ENCODE measurements at places on chromosomes 12 and 14.
A peak's percentile ranks its signal among the peaks of the same experiment; 100 is the strongest.

DNA sequence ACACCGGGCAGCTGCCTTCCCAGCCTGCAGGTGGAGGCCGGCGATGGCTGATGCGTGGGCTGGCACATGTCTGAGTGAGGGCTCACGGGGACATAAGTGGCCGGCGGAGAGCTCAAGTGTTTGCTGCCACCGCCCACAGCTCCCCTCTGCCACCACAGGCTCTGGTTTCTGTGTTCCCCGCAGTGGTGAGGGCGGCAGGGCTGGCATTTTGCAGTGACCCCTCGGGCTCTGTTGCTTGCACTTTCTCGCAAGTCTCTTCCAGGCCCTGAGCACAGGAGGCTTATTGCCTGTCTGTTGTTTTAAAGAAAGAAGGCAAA lies 271.0 kb upstream of the RTL1 start:
- H3K36me3 ChIP-seq: no peaks in the 10 kb centered on the region
- no peak overlapping the region for H3K4me3 ChIP-seq
- no peak overlapping the region for H3K27ac ChIP-seq
- no peaks in the 10 kb centered on the region for H3K27me3 ChIP-seq
- no peak for DNase-seq
- H3K4me1 ChIP-seq: no peaks in the 10 kb centered on the region

- H3K27me3 ChIP-seq: peaks cover 19% of the 10 kb centered on the region
- H3K4me1 ChIP-seq: peaks cover 59% of the 10 kb centered on the region
- DNase-seq: peak; percentile 47
- H3K27ac ChIP-seq: no peak overlapping the region
- H3K36me3 ChIP-seq: no peaks in the 10 kb centered on the region
Measured at GRCh38 chr14:73245480-73246325, 8.4 kb downstream of the PAPLN start.

DNA sequence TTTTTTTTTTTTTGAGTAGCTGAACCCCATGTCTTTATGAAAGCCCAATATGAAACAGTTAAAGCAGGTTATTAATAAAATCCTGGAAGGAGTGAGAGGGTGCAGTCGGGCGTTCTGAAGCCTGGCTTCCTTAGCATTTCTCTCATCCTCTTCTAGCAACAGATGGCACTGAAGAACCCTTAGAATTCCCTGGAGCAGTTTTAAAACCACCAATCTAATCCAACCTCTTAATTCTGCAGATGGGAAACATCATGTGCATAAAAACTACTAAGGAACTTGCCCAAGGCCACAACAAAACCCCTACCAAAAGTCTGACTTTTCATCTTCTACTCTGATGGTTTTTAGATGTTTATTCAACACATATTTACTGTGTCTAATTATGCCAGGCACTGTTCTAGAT lies 25.2 kb downstream of the PRDM4 start:
- peaks cover 55% of the 10 kb centered on the region for H3K36me3 ChIP-seq
- no peaks in the 10 kb centered on the region for H3K27me3 ChIP-seq
- H3K4me3 ChIP-seq: peak overlapping the region; percentile 56
- H3K4me1 ChIP-seq: peaks cover 57% of the 10 kb centered on the region

GRCh38 chr14:76920331-76921087 lies 94.3 kb downstream of the LRRC74A start:
- peaks cover 13% of the 10 kb centered on the region for H3K27me3 ChIP-seq
- no peak for DNase-seq

DNA sequence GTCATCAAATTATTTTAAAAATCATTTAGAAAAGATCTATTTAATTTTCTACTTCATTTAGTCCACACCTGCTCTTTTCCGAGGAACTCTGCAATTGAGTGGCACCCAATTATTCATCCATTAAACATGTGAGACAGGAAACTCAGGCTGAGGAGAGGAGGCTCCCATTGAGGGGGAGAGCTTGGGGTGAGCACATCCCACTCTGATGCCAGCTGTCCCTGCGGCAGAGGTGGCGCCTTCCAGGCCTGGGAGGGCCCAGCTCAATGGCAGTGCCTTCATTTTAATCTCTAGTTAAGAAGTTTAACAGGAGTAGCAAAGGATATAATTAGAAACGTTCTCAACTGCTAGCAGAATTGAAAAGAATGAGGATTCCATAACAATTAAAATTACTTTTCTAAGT lies 92.0 kb downstream of the ITPR2 start:
- no peak overlapping the region for H3K27ac ChIP-seq
- peaks cover 34% of the 10 kb centered on the region for H3K36me3 ChIP-seq
- peaks cover 25% of the 10 kb centered on the region for H3K4me1 ChIP-seq
- H3K27me3 ChIP-seq: no peaks in the 10 kb centered on the region

DNA sequence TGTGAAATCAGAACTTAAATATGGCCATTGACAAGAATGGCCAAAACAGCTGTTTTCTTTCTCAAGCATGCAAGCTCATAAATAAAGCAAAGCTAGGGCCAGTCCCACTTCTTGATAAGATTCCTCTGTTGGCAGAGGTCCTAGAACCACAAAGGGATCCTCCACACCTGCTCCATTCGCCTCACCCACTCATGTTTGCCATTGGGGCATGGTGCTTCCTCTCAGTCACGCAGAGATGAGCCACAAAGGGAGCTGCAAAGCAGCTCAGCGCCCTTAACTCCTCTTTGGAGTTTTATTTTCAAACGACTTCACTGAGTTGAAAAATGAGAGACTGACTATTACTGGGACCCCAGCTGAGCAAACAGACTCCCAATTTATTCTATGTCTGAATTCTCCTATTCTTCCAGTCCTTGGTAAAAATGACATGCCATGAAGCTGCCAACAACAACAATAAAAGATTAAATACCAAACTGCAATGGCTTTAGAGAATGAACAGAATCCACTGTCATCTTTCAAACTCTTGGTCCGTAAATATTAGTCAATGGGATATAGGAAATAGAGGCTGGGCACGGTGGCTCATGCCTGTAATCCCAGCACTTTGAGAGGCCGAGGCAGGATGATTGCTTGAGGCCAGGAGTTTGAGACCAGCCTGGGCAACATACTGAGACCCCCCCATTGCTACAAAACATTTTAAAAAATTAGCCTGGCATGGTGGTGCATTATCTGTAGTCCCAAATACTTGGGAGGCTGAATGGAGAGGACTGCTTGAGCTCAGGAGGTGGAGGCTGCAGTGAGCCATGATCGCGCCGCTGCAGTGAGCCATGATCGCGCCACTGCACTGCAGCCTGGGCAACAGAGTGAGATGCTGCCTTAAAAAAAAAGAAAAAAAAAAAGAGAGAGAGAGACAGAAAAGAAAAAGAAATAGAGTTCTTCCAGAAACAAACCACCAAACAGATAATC lies 16.4 kb downstream of the MANSC1 start:
- H3K27me3 ChIP-seq: peaks cover 17% of the 10 kb centered on the region
- no peak overlapping the region for H3K27ac ChIP-seq
- no peak overlapping the region for H3K4me3 ChIP-seq
- DNase-seq: no peak

- H3K27me3 ChIP-seq: no peaks in the 10 kb centered on the region
- no peak for DNase-seq
- H3K4me1 ChIP-seq: no peaks in the 10 kb centered on the region
- H3K27ac ChIP-seq: no peak overlapping the region
- no peaks in the 10 kb centered on the region for H3K36me3 ChIP-seq
Measured at GRCh38 chr14:28077021-28077420, 689.6 kb upstream of the FOXG1 start.

- H3K4me3 ChIP-seq: no peak overlapping the region
- H3K27ac ChIP-seq: no peak overlapping the region
- H3K4me1 ChIP-seq: peaks cover 4% of the 10 kb centered on the region
- peaks cover 6% of the 10 kb centered on the region for H3K27me3 ChIP-seq
Measured at GRCh38 chr12:65907513-65907912, 83.2 kb downstream of the HMGA2 start.

DNA sequence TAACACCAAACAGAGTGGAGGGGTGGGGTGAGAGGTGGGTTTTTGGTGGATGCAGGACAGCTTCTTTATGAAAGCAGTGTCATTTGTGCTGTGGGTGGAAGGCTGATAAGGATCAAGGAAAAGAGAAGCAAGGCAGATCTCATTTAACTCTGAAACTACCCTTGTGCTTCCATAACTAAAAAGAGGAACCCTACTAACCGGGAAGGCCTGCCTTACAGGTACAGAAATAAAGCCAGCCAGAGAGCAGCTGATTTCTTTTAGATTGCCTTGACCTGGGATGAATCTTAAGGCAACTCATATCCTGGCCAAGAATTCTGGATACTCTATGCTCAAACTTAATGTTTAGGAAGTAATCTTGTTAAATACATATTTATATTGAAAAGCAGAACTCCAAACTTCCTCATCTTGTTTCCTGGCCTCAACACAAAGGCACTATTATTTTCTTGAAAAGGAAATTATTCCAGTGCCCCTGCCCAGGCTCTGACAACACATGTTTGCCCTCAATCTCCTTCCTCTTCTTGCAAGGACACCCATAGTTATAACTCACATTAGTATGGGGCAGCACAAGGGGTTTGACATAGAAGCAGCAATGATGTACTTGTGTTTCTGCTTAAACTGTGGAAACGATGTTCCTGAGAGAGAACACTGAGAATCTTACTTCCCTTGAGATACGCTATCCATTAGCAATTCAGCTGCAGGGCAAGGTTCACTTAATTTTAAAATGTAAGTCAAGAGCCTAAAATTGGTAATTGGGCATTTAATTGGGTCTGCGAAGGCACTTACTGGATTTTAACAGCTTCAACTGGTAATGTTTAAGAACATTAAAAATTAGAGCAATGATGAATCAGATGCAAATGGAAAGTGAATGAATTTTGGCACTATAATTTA lies 173.7 kb downstream of the STXBP6 start:
- peaks cover 2% of the 10 kb centered on the region for H3K4me1 ChIP-seq
- H3K36me3 ChIP-seq: no peaks in the 10 kb centered on the region
- H3K27ac ChIP-seq: no peak overlapping the region
- H3K4me3 ChIP-seq: no peak overlapping the region
- H3K27me3 ChIP-seq: peaks cover 8% of the 10 kb centered on the region

DNA sequence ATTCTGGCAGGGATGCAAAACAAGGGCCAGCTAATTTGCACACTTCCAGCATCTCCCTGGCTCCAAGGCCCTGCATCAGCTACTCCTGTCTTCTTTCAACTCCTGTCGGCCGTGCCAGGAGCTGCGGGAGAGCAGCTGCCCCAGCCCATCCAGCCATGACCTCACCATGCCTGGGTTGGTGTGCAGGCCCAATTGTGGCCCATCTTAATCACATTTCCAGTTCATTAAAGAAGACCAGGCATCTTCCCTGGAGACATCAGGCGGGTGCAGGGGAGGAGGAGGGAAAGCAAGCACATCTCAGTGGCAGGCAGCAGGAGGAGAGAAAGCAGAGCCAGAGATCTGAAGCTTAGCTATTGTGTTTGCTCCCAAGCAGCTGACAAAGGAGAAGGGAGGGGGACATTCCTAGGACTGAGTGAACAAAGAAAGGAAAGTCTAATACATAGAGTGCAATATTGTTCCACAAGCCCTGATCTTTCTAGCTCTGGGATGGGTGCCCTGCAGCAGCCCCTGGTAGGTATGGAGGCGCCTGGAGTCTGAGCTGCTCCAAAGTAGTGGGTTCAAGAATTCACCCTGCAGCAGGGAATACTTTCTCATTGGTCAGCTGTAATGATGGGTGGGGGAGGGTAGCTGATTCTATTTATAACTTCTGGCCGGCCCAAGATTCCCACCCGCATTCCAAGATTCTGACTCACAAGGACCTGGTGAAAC lies 40.1 kb downstream of the VWF start:
- H3K27ac ChIP-seq: no peak overlapping the region
- peaks cover 12% of the 10 kb centered on the region for H3K27me3 ChIP-seq
- H3K36me3 ChIP-seq: no peaks in the 10 kb centered on the region
- no peak overlapping the region for H3K4me3 ChIP-seq
- DNase-seq: no peak
- no peaks in the 10 kb centered on the region for H3K4me1 ChIP-seq

GRCh38 chr12:62290846-62291245 lies 30.6 kb downstream of the USP15 start:
- H3K27me3 ChIP-seq: no peaks in the 10 kb centered on the region
- no peak for DNase-seq
- peaks cover 36% of the 10 kb centered on the region for H3K4me1 ChIP-seq
- H3K36me3 ChIP-seq: peaks cover 55% of the 10 kb centered on the region

GRCh38 chr14:22008766-22009165 lies 335.1 kb upstream of the OR4E1 start:
- H3K27ac ChIP-seq: no peak overlapping the region
- peaks cover 8% of the 10 kb centered on the region for H3K27me3 ChIP-seq
- H3K36me3 ChIP-seq: no peaks in the 10 kb centered on the region
- no peak overlapping the region for H3K4me3 ChIP-seq
- no peak for DNase-seq

GRCh38 chr12:26435069-26435404 lies 239.7 kb downstream of the SSPN start:
- no peak overlapping the region for H3K4me3 ChIP-seq
- H3K27me3 ChIP-seq: no peaks in the 10 kb centered on the region
- H3K4me1 ChIP-seq: no peaks in the 10 kb centered on the region
- peak overlapping the region; percentile 11 for H3K27ac ChIP-seq
- H3K36me3 ChIP-seq: peaks cover 7% of the 10 kb centered on the region
- no peak for DNase-seq

DNA sequence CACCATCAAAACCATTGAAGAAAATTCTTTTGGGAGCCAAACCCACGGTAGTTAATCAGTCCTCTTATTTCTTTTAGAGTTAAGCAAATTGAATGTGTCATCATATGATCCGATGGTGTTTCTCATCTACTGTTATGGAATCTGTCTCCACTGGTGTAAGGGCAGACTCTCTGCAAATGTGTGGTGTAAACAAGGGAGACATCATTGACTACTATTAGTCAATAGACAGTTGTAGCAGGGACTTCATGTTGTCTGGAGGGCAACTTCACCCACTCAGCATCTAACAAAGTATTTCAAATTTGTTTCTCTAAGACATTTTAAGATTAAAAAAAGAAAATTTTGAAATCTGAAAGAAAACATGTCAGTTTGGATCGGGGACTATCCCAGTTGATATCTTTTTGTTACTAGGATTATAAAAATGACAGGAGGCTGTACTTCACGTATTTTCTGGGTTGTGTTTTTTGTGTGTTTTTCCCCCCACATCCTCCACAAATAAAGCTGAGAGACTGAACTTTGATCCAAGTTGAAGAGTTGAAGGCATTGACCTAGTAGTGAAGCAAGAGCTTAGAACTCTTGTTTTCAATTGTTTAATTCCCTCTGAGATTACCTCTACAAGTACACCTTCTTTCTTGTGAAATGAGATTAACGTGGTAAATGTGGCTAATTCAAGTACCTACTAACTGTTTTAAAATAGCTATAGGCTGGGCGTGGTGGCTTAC lies 4.0 kb downstream of the GOLGA5 start:
- H3K4me1 ChIP-seq: peaks cover 38% of the 10 kb centered on the region
- peak overlapping the region; percentile 24 for H3K4me3 ChIP-seq
- H3K27ac ChIP-seq: peak overlapping the region; percentile 45
- peaks cover 17% of the 10 kb centered on the region for H3K36me3 ChIP-seq

All from memory B cell (primary cell).